Activated naive CD4-positive, alpha-beta T cell (primary cell): ENCODE measurements at places on chromosomes 1 and 21.

DNA sequence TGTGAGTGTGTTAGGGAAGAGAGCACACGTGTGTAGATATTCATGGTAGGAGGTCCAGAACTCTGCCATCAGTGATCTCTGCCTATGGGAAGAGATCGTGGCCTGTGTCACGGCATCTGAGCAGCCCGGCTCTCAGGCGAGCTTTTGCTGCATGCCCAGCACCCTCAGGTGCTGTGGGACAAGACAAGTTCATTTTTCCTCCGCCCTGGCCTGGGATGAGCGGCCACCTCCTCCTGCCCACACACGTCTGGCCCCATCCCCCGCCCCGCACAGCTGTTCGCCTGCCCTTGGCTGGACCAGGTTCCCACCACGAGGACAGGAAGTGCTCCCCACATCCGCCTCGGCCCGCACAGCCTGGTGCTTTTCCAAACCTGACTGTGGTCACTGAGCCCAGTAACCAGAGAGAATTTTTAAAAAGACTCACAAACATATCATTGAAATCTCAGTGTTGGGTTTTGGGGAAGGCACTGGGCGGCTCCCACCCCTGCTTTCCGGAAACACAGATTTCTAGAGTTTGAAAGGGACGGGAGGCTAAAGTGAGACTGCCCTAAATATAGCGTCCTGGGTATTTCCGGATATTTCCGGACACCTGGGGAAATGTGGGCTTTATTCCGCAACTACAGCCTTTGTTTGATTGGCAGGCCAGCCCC is 18.0 kb downstream of the BMP8A start:
- DNase-seq, result no peak

GRCh38 chr1:50111503-50111902 is 2.8 kb downstream of the ELAVL4 start:
- DNase-seq, result no peak

GRCh38 chr1:76317299-76317900 is 242.9 kb downstream of the ST6GALNAC3 start:
- DNase-seq, result no peak

GRCh38 chr1:154520333-154520732 is 18.1 kb upstream of the SHE start:
- no peak for DNase-seq

- no peak for DNase-seq
Observed at GRCh38 chr1:111599781-111600693, 19.6 kb upstream of the RAP1A start.

DNA sequence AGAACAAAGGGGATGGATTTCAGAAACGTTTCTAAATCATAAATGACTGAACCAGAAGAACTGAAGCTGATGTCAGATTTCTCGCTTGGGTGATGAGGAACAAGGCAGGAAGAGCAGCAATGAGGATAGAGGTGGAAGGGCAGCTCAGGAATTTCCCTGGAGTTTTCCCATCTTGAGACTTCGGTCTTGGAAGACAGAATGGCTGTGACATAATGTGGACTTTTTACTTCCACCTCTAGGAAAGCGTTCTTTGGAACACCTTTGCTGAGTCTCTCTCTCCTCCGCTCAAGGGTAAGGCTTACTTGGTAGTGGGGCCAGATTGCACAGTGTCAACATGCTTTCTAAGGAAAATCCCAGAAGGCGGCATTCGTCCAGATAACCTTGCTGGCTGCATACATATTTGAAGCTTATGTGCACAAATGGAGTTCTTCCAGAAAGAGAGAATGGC is 36.6 kb downstream of the DEGS1 start:
- no peak for DNase-seq

- no peak for DNase-seq
Observed at GRCh38 chr1:218694085-218694484, 348.9 kb downstream of the TGFB2 start.

- DNase-seq, result no peak
Observed at GRCh38 chr21:42200906-42201614, 17.9 kb upstream of the ABCG1 start.

DNA sequence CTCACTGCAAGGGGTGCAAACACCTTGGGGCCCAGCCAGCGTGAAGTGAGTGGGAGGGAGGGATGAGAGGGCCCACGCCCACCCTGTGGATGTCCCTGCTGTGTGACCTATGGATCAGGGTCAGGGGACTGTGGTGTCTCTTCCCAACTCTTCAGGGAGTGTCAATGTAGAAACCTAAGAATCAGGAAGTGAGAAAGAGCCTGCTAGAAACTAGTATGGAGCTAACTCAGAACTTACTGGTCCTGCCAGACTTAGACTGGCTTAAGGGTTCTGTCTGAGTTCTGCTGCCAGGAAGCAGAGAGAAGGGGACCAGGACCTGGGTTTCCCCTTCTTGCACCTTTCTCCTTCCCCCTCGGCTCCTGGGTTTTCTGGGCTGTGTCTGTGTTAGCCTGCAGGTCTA is 1.8 kb upstream of the IL10 start:
- DNase-seq, result no peak

GRCh38 chr1:100950781-100951180 is 54.9 kb downstream of the SLC30A7 start:
- DNase-seq, result no peak

GRCh38 chr1:8736927-8737326 is 80.5 kb downstream of the RERE start:
- no peak for DNase-seq
